Tracheal epithelial cell (primary cell): ENCODE measurements at places on chromosomes 16 and 17. TPM values are rescaled to one million over a fixed set of nuclear protein-coding genes. Genes with fewer than 3 reads are reported as not detected.

The ZFHX3 gene
- 2.3 and 3.1 TPM in 2 replicates for total RNA-seq

The FOXJ1 gene
- total RNA-seq: 0.24 TPM in 1 of 2 replicates, not detected in the other

The ENO3 gene
- 1.5 and 3.9 TPM in 2 replicates for total RNA-seq

The GFAP gene
- total RNA-seq: not detected in 2 replicates

The EVPLL gene
- 0.24 and 4.0 TPM in 2 replicates for total RNA-seq
